ENCODE measurements at places on chromosomes 11 and 22. TPM values are rescaled to one million over a fixed set of nuclear protein-coding genes. Genes with fewer than 3 reads are reported as not detected.

DNA sequence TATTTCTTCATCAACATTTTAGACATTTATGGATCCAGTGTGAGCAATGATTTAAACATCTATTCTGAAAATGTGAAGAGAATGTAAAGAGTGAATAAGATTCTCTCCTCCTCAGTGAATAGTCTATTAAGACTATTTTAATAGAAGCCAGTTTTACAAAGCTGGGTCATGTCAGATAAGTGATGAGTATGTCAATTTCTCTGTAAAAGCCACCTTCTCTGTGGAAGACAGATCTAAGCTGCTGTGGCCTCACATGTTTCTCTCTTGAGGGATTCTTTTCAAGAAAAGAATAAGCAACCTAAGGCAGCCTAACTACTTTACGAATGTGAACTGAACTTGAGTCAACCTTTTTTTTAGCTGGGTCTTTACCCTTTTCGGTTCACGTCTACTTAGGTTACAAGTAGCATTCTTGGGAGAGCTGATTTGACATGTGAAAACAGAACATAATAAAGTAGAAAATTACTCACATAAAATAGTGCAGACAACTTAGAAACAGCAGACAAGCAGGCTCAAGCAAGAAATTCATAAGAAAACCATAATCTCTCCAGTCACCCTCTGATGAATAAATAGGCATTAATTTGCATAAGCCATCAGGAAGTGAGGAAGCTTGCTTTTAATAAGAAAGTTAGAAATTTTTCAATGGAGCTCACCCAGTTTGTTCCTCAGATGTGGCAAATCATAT lies 9.9 kb downstream of the CTSC start:
- ATAC-seq, result peak; percentile 23

DNA sequence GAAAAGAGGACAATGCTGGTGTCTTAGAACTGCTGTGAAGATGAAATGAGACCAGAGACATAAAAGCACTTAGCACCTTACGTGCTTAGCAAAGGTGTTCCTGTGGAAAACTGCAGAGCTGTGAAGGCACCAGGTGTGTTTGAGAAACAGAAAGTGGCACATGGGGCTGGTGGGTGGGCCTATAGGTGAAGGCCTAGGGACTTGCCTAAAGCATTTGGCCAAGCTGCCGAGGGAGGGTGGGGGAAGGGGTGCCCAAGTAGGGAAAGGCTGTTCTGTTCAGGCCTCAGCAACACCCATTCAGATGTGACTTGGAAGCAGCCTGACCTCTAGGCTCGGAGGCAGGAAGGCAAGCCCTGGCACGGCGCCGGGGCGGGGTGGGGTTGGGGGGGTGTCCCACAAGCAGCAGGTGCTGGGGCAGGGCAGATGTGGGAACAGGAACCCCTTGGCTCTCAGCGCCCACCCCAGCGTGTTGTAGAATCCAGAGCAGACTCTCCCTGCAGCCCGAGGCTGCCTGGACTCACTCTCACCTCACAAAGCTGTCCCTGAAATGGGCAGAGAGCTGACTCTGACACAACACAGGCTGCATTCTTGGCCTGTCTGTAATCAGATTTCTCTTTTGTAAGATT lies 366.7 kb upstream of the NARS2 start:
- ATAC-seq, result no peak

DNA sequence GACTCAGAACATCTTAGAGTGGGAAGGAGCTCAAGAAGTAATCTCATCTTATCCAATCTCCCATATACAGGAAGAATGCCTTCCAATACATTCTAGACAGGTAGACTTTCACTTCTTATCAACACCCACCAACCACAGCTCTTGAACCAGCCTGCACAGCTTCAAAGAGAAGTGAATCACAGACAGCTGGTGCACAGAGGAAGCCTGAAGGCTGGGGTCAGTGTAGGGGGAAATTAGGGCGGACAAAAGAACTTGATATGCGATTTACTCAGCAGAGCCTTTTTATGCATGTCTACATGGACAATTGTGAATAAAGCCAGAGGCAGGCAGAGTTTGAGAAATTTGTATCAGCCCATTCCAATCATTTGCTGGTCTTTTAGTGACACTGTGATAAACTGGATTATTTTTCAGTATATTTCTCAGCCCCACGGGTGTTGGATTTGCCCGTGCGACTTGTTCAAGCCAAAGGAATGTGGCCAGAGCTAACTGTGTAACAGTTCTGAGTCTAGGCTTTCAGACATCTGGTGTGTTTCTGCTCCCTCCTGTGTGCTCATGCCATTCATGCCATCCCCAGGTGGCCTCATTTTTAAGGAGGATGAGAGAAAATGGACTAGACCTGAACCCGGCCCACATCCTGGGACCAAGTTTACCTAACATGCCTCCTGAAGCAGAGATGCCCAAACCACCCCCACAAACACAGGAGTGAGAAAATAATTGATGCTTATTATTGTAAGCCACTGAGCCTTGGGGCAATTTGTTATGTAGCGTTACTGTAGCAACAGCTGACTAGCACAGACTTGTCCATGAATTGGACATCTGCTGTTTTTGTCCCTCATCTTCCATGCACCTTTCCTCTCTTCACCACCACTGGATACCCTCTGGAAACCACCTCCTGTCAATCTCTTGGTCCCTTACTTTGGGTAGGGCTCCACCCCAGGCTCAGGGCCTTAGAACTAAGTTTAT lies 137.5 kb upstream of the HSD17B12 start:
- no peak for ATAC-seq

GRCh38 chr11:27064086-27064485 lies 23.5 kb downstream of the BBOX1 start:
- ATAC-seq, result no peak

DNA sequence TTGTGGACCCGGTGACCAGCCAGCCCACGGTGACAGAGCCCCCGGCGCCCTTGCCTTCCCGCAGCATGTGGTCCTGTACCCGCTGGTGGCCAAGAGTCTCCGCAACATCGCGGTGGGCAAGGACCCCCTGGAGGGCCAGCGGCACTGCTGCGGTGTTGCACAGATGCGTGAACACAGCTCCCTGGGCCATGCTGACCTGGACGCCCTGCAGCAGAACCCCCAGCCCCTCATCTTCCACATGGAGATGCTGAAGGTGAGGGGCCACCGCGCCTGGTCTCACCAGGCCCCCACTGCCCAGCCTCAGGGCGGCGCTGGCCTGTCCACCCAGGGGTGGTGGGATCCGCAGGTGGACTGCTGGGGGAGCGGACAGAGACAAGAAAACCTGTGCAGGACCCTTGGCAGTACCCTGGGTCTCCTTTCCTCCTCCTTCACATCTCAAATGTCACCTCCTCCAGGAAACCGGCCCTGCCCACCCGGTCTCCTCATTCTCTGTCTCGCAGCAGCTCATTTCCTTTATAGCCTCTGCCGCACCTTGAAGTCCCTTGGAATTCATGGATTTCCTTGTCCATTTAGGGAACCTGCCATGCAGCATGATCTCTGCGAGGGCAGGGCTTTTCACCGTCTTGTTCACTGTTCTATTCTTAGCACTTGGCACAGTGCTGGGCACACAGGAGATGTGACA lies 6.5 kb downstream of the AIP start:
- no peak for ATAC-seq

DNA sequence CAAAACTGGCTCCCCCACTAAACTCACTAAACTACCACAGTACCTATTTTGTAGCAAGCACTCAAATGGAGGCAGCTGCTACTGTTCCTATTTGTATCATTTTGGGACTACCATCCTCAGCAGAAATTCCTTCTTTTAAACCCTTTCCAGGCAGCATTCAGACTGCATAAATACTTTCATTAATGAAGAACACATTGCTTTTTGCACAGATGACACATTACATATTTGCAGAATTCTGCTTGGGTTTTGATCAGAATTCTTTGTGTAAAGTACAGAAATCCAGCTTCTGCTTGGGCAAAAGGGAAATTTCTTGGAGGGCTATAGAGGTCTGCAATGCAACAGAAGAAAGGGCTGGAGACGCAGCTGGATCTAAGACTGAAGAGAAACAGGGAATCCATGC lies 24.2 kb downstream of the RBX1 start:
- ATAC-seq, result no peak

GRCh38 chr22:20728523-20729190 lies 45.3 kb upstream of the SERPIND1 start:
- no peak for ATAC-seq

GRCh38 chr11:84437071-84437980 lies 1151.2 kb upstream of the CCDC90B start:
- no peak for ATAC-seq

DNA sequence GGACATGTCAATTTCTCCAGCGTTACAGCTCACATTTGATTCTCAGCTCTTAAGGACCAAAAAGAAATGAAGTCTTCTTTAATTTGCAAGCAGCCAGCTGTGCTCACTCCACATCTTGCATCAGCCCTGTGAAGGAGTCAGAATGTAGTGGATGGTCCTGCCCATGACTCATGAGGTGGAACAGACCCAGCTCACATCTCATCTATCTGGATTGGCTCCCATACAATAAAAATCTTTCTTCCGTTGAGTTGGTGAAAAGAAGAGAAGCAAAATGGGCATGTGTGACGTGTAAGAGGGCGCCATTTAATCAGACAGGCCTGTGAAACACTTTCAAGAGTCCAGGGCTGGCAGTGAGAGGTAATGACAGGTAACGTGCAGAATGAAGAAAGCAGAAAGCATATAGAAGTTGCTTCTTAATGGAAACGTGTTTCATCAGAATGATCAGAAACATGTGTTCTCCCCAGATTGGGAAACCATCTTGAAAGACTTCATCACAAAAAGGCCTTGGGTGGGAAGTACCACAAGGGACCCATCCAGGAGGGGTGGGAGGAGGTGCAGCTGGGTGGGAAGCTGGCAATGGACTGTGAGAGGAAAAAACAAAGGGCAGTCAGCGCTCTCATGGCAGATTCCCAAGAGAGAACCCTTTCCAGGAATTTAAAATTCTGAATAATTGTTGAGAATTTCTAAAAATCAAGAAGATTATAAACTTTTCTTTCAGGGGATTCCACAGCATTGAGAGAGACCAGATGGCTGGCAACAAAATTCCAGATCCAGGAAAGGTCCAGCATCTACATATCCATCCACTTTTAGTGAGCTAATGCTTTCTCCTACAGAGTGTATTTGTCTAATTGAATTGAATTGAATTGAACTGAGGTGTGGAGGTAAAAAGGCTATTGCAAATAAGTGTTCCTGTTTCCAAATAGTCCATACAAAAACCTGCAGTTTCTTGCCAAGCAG lies 57.0 kb downstream of the ETS1 start:
- no peak for ATAC-seq

- no peak for ATAC-seq
These were observed 6.8 kb upstream of the ZBED5 start for GRCh38 chr11:10864688-10865087.

- ATAC-seq, result no peak
These were observed 132.1 kb upstream of the PAX6 start for GRCh38 chr11:31943056-31943780.

DNA sequence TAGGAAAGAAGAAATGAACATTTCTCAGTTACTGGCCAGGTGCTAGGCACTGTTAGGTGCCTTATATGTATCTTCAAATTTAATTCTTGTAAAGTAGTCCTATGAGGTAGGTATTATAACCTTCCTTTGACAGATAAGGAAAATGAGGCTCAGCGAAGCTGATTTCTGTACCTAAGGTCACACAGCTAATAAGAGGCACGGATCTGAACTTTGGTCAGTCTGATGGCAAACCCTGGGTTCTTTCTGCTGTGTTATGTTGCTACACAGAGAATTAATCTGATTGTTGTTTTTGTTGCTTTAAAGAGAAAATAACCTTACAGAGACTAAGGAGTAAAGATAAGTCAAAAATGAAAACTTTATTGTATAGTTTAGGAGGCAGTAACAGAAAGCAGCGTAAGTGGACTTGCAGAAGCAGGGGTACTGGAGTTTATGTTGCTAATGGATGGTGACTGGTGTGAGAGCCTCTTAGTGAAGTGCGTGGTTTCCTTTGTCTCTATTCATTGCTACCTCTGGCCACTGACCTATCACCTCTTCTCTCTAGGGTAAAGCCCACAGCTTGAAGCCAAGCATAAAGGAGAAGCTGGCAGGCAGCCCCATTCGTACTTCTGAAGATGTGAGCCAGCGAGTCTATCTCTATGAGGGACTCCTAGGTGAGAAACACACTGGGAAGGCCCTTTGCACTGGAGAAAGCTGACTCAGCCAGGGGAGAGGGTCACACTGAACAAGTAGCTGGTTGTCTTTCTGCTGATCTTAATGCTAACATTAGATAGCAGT lies 38.3 kb downstream of the MADD start:
- no peak for ATAC-seq

DNA sequence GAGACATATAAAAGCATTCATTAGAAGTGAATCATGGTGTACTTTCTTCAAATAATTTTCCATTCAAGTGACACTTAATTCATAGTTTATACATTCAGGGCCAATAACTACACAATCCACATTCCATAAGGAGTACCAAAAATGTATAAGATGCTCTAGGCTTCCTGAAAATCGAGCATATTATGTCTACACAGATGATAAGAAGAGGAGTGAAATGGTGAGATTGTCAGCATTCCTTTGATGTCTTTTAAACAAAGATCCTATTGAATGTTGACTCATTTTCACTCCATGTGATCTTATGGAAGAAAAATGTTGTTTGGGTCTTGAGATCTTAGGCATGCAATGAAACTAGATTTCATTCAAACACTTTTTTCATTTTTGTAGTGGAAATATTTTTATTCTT lies 843.2 kb downstream of the KCNA4 start:
- ATAC-seq, result no peak

GRCh38 chr11:79436919-79437277 lies 3.9 kb downstream of the TENM4 start:
- no peak for ATAC-seq

GRCh38 chr11:1117992-1118391 lies 39.8 kb upstream of the MUC5AC start:
- ATAC-seq, result no peak

GRCh38 chr11:95361180-95361579 lies 130.2 kb upstream of the SESN3 start:
- ATAC-seq, result no peak

PRG3 gene
- total RNA-seq, result not detected
